ENCODE measurements at places on chromosomes 7 and 10.

DNA sequence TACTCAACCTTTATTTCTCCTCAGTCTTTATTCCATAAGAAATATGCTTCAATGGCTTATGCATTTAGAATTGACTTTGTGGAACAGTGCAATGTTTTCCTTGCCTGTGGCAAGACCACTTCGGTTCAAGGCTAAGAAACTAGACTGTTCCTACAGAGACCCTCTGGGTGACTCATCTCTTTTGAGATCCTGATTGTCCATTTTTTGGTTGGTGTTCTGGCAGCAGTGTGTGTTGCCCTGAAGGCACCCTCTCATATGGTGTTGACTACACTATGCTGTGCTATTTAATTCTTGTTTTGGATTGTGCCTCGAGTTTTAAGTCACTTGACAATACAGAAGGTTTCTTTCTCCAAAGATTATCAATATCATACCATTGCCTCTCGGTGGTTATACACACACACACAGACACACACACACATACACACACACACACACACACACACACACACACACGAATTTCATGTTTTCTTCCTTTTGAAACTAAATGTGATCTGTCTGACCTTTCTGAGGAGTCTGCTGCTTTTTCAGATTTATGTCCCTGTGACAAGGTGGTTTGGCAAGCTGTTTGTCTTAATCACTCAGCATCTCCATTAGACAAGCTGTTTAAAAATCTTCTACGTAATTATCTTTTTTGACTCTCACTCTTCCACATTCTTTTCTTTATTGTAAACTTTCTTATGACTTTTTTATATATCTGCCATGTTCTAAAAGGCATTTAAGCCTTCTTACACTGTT, 187.2 kb downstream of the VTI1A start:
- DNase-seq, result no peak

GRCh38 chr7:41428381-41428780, 274.5 kb downstream of the INHBA start:
- no peak for DNase-seq

DNA sequence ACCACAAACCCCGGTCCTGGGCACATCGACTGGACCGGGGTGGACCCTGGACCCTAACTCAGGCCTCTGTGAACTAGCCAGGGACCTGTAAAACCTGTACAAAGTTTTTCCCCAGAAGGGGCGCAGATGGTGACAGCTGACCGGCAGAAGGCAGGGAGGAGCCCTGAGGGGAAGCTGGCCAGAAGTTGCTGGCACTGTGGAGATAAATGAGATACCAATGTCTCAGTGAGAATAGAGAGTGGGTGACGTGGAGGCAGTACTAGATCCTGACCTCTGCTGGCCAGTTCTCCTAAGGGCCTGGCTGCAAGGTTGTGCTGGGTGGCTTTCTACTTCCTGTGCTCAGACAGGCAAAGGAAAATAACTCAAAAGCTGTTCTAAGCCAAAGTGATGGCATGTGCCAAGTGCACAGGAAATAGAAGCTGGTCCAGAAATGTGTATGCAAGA, 10.6 kb upstream of the TSPAN14 start:
- DNase-seq, result no peak

- no peak for DNase-seq
Measured at GRCh38 chr7:4861673-4862072, at the start of gene PAPOLB. Gene PAPOLB, minus strand, starts transcription at chr7:4862030. Its CDS starts 220 bp downstream, at chr7:4861810.

DNA sequence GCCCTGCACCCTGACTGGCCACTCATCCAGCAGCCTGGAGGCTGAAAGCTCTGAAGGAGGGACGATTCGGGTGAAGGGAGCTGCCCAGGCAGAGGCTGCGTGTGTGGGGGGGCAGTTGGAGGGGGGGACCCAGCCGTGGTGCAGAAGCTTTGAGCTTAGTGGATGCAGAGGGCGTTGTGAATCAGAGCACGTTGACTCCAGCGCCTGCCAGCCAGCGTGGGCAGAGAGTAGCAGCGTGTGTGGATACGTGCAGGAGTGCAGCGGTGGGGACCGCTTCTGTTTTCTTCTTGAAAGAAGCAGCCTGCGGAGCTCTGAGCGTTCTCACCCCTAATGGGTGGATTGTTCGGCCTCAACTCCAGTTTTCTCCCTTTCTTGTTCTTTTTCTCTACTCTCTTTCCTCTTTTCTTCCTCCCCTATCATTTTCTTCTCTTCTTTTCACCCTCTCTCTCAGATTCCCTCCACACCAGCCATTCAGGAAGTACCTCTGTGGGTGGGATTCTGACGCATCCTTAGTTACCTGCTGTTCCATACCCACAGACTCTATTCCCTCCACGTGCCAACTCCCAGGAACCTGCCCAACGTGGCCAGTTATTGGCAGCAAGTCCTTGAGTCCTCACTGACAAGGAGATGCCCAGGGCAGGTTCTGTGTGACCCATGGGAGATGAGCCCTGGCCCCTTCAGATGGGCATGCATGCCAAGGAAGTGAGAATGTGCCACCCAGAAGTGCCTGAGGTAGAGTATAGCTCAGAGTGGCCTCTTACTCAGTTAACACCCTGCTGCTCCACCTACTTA, 47.4 kb downstream of the SORCS3 start:
- DNase-seq, result no peak
